ENCODE measurements at places on chromosomes 7 and 10.

DNA sequence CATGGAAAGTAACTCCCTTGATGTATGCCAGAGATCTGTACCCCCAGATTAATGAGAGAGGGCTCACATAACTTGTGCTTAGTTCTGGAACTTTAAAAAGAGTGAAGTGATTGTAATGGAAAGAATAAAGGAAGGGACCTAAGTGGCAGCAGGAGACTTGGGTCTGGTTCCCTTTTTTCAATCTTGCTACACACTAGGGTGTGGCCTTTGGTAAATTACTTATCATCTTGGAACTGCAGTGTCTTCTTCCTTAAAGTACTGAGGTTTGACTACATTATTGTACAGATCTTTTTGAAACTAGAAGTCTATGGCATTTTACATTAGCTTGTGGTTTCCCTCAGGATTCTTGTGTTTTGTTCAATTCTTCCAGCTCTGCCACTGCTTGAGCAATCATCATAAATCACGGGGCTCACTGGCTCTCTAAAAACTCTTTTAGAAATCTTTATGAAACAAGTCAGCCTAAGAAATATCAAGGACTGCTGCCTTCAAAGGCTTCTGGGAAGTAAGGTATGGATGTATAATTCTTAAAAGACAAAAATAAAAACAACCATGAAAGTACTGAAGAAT lies 22.5 kb upstream of the CHRM2 start:
- DNase-seq: no peak

DNA sequence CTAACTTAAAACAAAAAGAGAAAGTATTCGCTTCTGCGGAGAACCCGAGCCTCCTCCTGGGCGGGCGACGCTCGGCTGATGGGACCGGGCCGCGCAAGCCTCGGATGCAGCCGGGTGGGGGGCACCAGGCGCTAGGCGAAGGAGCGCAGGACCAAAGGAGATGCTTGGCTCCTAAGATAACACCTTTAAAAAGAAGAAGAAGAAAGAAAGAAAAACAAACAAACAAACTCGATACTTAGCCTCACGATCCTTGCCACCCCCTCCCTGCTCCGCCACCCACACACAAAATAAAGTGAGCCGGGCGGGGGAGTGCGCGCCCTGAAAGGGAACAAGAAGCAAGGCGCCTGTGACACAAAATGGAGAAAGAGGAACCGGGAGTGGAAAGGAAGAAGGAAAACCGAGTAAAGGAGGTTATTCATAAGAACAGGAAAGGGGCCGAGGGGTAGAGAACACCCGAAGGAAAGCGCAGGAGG lies 34.0 kb upstream of the EBLN1 start:
- DNase-seq: peak; percentile 35

DNA sequence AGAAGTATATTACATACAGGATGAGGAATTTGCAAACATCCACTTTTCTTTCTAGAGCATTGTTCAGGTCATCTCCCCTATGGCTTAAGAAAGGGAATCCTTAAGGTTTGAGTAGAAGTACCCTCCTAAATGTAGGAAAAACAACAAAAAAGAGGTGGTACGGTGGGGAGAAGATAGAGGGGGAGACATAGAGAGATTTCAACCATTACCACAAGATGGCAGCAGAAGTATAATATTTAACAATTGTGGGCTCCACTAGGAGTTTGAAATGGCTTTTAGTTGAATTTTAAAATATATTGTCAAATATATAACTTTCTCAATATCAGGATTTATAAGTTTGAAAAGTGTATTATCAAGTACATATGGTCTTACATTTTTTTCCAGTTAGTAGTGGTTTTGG lies 72.7 kb upstream of the PRKG1 start:
- DNase-seq: no peak

DNA sequence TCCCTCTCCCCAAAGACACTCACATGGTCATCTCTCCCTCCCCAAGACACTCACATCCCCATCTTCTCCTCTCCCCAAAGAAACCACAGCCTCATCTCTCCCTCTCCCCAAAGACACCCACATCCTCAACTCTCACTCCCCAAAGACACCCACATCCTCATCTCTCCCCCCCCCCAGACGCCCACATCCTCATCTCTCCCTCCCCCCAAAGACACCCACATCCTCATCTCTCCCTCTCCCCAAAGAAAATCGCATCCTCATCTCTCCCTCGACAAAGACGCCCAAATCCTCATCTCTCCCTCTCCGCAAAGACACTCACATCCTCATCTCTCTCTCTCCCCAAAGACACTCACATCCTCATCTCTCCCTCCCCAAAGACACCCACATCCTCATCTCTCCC lies 31.5 kb downstream of the INSIG1 start:
- no peak for DNase-seq

DNA sequence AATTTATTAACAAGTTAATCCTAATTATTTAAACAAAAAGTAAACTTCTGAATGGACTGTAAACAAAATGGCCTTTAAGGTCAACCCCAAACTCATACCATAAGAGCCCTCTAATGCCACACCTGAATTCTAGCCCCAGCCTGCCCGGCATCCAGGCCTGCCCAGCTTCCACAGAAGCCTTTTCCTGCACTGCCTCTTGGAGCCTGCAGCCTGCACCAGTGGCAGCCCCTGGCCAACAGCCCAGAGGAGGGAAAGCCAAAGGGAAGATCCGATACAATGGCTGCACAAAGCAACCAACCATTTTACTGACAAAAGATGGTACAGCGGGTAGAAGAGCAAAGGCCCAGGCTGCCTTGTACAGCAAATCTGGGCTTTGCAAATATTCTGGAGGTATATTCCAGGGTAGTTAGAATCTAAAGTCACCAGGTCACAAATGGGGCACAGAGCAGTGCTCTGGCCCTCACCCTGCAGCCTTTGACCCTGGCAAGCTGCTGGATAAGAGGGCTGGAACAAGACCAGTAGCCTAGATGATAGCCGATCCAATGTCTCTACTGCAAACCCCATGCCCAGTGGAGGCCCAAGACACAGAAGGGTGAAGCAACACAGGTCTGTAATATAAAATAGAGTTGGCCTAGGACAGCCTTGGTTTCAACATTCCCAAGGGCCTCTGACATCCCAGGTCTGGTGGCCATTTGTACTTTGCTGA lies 12.5 kb upstream of the CH25H start:
- DNase-seq: no peak

GRCh38 chr7:375901-376305 lies 85.9 kb downstream of the FOXL3 start:
- no peak for DNase-seq

- no peak for DNase-seq
Measured at GRCh38 chr7:50803359-50804337, 21.0 kb upstream of the GRB10 start.

- no peak for DNase-seq
Measured at GRCh38 chr10:113099431-113100183, 149.6 kb downstream of the TCF7L2 start.

GRCh38 chr7:110224643-110225042 lies 866.3 kb upstream of the LRRN3 start:
- no peak for DNase-seq

GRCh38 chr7:37987732-37988131 lies 67.3 kb downstream of the EPDR1 start:
- DNase-seq: no peak

GRCh38 chr10:96229568-96230030 lies 41.8 kb downstream of the BLNK start:
- DNase-seq: peak; percentile 41

- DNase-seq: no peak
Measured at GRCh38 chr7:88091988-88092675, 127.7 kb downstream of the SRI start.

GRCh38 chr10:102410429-102411073 lies 8.0 kb downstream of the PSD start:
- no peak for DNase-seq

GRCh38 chr10:25766687-25767221 lies 167.3 kb upstream of the MYO3A start:
- DNase-seq: no peak

- no peak for DNase-seq
Measured at GRCh38 chr10:35005868-35006267, 84.3 kb downstream of the CUL2 start.

GRCh38 chr10:115918812-115919211 lies 354.2 kb downstream of the GFRA1 start:
- DNase-seq: no peak

GRCh38 chr10:73894245-73894971 lies 16.5 kb upstream of the PLAU start:
- no peak for DNase-seq

DNA sequence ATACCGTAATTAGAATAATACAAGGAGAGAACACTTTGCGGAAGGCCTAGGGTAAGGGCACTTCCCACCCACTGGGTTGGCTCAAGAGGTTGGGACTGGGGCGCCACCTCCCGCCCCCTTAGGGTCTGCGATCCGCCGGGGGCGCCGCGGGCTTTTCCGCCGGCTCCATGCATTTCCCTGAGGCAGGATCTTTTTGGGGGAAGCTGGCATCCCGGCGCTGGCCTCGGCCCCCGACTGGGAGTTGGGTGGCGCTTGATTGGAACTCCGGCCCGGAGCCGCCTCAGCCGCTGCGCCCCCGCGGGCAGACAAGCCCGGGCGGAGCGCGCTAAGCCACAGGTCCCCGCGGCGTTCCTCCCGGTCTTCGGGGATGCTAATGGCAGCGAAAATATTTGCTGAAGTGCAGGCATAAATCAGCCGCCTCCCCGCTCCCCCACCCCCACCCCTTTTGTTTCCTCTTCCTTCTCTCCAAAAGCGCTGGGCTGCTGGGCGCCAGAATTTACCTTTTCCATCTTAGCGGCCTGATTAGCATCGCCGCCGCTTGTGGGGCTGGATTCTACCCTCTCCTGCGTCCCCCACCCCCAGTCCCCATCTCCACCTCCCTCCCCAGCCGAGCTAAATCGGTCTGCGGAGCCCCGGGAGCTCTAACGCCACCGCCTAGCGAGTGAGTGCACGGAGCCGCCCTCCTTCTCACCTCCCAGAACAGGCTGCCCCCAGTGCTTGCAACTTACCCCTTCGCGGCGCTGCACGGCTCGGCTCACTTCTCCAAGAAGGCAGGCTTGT lies 5.1 kb downstream of the UNC5B start:
- DNase-seq: no peak

- DNase-seq: no peak
Measured at GRCh38 chr7:127391591-127392181, 822 bp downstream of the ZNF800 start.

GRCh38 chr7:15463801-15464666 lies 97.8 kb downstream of the AGMO start:
- DNase-seq: no peak

GRCh38 chr7:86643561-86644281 lies at the start of gene GRM3:
GRM3 (plus strand) TSS chr7:86643909; CDS start chr7:86765146, 121,237 bp downstream.
- DNase-seq: no peak

DNA sequence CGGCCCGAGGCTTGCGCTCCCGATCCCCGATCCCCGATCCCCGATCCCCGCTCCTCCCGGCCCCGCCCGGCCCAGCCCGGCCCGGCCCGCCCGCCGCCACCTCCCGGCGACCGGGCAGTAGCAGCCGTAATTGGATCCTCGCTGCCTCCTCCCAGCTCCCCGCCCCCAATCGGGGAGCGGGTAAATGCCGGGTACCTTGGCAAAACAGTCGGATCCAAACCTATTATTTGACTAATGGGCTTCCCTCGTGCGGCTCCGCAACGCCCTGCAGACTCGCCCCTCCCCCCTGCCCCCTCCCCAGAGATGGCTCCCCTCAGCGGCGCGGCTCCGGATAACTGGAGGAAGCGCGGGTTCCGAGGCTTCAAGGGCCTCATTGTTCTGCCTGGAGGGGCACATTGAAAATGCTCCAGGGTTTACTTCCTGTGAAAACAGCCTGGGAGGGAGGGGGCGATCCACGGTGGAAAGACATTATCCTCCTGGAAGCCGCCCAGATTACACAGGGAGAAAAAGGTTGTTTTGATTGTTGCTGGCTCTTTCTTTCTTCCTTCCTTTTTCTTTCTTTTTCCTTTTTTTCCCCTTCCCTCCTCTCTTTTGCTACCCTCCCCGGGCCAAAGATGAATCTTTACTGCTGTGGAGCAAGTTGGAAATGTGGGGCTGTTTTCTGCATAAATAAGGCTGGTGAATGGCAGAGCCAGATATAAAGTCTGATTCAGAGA lies 94.7 kb upstream of the ZMIZ1 start:
- DNase-seq: peak; percentile 10

DNA sequence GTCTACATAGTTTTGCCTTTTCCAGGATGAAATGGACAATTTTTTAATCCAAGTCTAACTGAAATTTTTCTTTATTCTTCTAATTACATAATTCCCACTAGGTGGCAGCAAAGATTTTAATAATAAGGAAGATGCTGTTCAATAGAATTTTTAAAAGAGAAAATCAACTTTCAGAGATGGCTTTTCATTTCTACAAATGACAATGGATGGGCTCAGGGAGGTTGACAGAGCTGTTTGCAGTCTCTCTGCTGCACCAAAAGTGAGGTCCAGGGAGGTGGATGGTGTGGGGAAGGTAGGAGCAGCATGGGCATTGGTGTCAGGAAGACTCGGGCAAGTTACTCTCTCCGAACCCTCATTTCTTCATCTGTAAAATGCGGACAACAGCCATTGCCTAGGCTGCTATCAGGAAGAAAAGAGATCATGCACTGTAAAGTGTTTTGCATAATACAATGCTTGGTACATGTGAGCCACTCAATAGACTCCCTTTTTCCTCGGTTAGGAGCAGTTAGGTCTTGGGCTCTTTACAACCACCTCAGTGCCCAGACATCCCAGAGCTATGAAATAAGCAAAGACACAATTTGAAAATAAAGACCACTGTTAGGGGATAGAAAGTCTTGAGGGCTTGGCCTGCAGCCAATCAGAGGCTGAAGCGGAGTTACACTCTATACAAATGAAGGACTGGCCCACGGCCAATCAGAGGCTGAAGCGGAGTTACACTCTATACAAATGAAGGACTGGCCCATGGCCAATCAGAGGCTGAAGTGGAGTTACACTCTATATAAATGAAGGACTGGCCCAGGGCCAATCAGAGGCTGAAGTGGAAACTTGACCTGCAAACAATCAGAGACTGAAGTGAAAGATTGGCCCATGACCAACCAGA lies 107.1 kb downstream of the ABLIM1 start:
- DNase-seq: peak; percentile 40

DNA sequence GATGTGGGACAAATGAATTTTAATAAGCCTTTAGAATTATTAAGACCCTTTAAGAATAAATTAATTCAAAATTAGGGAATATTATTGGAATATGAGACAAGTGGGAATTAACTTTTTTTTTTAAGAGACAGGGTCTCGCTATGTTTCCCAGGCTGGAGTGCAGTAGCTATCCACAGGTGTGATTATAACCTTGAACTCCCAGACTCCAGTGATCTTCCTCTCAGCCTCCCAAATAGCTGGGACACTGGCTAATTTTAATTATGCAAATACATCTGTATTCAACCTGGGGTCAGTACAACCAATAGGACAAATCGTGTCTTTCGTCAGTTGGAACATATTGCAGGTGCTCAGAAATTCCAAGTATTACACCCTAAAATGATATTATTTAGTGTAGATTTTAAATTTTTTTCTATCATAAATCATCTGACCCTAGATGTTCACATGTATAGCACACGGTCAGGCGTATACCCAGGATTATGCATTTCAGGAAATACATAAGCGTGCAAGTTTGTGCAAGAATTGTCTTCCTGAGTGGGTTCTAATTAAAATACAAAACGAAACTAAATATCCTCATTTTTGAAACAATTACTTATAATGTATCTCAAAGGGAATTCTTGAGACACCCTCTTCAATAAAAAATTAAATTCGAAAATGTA lies 1.2 kb downstream of the NT5C3A start:
- DNase-seq: no peak

GRCh38 chr7:41977151-41977651 lies 259.8 kb downstream of the GLI3 start:
- no peak for DNase-seq

GRCh38 chr10:66836057-66836456 lies 89.8 kb upstream of the LRRTM3 start:
- DNase-seq: no peak

GRCh38 chr7:130940907-130941306 lies 206.9 kb upstream of the KLF14 start:
- DNase-seq: no peak

All from hematopoietic multipotent progenitor cell treated with erythropoietin and hydrocortisone succinate and interleukin-3 and kit ligand, for 17 days (in vitro differentiated cells).